NCI-H774 (cell line): ENCODE measurements at places on chromosomes 2 and 18.
A peak's percentile ranks its signal among the peaks of the same experiment; 100 is the strongest.

DNA sequence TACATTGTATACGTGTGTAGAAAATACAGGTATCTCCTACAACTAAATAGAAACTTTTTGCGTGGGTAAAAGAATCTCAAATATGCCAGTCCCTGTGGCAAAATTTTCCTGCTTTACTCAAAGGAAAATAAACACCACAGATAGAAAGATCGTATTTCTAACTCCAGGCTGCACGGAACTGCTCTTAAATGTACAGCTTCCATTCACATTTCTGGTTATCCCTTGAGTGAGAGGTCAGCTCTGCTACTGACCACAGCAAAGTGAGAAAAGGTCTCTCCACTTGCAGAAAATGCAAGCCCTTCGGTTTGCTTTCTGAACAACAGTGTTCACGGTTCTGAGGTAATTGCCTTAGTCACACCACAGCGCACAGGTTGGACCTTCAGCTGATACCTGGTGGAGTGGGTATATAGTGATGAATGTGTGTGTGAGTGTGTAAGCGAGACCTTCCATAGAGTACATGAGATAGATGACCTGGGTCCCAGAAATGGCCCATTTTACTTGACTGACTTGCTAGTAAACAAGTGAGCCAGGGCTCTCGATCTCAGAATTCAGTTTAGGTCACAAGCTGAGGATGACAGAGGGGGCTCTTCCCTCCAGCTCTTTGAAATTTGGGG lies 52.1 kb downstream of the ALPK2 start:
- DNase-seq, result no peak

DNA sequence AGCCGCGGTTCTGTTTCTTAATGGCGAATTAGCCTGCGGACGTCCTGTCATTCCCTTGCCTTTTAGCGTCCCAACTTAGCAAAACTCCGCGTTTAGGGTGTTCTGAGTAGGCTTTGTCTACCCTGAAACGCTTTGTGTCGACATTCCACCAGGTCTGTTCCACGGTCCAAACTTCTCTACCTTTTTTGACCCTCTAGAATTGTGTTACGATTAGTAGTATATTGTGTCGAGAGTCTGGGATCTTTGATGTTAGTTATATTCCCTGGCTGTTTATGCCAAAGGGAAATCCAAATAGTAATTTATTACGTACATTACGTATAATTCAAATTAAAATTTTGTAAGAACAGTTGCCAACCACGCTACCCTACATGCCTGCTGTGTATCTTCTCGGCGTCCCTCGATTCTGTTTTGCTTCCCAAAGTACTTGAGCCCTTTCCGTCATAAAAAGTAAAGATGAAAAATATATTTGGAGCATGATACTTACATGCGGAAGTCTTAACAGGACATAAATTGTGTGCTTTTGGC lies 495 bp upstream of the TTC32 start:
- DNase-seq, result no peak

- DNase-seq, result peak; percentile 46
Measured at GRCh38 chr2:129877289-129877741, 102.2 kb upstream of the RAB6C start.

DNA sequence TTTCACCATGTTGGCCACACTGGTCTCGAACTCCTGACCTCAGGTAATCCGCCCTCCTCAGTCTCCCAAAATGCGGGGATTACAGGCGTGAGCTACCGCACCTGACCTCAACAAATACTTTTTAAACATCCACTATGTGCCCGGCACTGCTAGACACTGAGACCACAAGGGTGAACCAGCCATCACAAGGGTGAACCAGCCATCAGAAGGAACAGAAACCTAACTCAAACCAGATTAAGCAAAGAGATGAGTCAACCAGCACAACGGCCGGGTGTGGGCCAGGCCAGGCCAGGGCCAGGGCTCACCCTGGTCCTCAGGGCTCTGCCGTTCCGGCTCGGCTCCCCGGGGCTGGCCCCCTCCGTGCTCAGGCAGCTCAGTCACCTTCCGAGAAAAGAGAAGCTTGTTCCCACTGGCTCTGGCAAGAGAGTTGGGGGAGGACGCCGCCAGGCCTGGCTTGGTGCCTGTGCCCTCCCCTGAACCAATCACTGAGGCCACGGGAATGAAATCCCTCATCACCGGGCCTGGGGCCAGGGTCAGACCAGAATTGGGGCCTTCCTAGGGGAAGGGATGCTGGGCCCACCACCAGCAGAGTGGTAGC lies 4.4 kb downstream of the TEX44 start:
- no peak for DNase-seq

DNA sequence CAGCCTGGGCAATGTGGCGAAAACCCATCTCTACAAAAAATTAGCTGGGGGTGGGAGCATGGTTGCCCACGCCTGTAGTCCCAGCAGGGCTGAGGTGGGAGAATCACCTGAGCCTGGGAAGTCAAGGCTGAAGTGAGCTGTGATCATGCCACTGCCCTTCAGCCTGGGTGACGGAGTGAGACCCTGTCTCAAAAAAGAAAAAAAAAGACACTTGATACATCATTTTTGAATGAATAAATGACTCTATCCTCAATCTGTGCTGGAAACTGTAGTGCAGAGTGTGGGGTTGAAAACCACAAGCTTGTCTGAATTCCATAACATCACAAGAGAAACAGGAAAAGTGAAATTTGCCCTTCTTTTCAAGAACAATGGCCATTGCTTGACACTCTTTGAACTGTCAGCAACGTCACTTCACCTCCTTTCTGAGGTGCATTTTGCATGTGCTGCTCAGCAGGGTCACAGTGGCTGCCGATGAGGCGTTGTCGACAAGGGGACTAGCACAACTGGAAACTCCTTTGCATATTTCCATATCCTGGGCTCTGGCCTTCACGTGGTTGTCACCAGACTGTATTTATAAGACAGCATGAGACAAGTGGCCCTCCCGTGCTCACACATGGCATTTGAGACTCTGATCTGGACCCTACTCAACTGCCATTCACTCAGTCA lies 54.2 kb downstream of the DDX1 start:
- no peak for DNase-seq

GRCh38 chr18:72452328-72452727 lies 91.8 kb downstream of the CBLN2 start:
- DNase-seq, result no peak

- DNase-seq, result no peak
Measured at GRCh38 chr2:179745635-179746256, 115.7 kb downstream of the ZNF385B start.

GRCh38 chr2:20555954-20556353 lies 94.9 kb downstream of the HS1BP3 start:
- no peak for DNase-seq

DNA sequence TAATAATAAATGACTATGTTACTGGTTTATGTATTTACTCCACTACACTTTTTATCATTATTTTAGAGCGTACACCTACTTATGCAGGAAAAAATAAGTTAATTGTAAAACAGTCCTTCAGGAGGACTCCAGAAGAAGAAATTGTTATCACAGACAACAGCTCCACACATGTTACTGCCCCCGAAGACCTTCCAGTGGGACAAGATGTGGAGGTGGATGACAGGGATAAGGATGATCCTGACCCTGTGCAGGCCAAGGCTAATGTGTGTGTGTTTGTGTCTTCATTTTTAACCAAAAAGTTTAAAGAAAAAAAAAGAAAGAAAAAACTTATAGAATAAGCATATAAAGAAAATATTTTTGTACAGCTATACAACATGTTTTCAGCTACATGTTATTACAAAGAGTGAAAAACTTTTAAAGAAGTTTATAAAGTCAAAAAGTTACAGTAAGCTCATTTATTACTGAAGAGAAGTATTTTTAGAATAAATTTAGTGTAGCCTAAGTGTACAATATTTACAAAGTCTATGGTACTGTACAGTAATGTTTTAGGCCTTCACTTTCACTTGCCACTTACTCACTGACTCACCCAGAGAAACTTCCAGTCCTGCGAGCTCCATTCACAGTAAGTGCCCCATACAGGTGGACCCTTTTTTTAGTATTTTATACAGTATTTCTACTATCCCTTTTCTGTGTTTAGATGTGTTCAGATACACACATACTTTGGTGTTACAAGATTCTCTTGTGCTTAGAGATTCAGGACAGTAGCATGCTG lies 7.5 kb downstream of the TGFBRAP1 start:
- no peak for DNase-seq

DNA sequence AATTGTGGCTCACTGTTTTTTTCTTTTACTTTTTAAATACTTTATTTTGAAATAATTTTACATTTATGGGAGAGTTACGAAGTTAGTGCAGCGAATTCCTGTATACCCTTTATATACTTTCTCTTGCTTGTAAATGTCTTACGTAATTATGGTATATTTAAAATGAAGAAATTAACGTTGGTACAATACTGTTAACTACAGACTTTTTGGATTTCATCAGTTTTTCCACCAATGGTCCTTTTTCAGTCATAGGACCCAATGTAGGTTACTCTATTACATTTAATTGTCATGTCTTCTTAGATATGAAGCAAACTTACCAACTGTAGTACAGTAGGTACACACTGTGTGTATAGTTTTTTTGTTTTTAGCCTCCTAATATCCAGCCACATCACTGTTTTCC lies 76.3 kb downstream of the BOLA3 start:
- no peak for DNase-seq

GRCh38 chr2:168976034-168976654 lies 55.0 kb downstream of the ABCB11 start:
- no peak for DNase-seq

GRCh38 chr18:79406708-79407107 lies 11.0 kb downstream of the NFATC1 start:
- no peak for DNase-seq

- no peak for DNase-seq
Measured at GRCh38 chr2:164371916-164372315, 249.4 kb downstream of the GRB14 start.

DNA sequence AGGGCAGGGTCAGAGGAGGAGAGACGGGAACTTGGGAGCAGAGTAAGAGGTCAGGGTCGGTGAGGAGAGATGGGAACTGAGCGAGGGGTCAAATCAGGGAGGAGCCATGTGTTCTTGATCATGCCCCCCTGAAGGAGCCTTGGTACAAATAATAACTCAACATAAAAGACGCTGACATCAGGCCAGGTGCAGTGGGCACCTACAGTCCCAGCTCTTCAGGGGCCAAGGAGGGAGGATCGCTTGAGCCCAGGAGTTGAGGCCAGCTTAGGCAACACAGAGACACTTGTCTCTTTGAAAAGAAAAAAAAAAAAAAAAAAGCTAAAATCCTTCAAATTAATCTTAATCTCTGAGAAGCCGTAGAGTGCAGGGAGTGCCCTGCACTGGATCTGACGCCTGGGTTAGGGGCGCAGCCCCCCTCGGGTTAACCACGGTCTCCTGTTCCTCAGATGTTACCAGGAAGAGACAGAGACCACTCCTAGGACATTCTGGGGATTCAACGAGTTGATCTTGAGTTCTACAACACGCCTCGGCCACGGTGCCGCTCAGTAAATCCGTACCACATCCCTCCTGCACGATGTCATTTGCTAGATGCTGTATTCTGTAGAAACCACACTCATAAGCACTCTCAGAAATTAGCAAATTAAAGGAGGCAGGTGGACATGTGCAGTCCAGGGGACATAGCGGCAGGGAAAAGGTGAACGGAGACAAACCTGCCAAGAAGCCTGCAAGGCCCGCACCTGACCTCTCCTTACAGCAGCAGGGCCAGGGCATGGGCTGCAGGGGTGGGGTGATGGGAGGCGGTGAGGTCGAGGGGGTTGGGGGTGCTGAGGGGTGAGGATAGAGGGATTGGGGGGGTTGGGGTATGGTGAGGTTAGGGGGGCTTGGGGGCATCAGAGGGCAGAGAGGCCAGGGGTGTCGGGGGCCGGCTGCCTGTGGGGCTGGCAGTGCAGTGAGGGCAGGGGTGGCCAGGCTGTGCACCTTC lies 29.2 kb downstream of the SLC66A2 start:
- no peak for DNase-seq

DNA sequence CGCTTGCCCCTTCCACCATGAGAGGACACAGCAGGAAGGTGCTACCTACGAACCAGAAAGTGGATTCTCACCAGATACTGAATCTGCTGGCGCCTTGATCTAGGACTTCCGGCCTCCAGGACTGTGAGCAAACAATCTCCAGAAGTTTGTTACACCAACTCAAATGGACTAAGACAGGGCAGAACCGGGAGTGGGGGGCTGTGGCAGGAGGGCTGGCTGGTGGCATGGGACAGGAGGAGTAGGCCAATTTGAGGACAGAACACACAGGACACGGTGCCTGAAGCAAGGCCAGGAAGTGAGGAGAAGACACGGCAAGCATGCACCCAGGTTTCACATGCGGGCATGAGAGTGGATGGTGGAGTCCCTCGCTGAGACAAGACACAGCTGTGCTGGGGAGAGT lies 40.1 kb downstream of the CRACDL start:
- DNase-seq, result no peak

DNA sequence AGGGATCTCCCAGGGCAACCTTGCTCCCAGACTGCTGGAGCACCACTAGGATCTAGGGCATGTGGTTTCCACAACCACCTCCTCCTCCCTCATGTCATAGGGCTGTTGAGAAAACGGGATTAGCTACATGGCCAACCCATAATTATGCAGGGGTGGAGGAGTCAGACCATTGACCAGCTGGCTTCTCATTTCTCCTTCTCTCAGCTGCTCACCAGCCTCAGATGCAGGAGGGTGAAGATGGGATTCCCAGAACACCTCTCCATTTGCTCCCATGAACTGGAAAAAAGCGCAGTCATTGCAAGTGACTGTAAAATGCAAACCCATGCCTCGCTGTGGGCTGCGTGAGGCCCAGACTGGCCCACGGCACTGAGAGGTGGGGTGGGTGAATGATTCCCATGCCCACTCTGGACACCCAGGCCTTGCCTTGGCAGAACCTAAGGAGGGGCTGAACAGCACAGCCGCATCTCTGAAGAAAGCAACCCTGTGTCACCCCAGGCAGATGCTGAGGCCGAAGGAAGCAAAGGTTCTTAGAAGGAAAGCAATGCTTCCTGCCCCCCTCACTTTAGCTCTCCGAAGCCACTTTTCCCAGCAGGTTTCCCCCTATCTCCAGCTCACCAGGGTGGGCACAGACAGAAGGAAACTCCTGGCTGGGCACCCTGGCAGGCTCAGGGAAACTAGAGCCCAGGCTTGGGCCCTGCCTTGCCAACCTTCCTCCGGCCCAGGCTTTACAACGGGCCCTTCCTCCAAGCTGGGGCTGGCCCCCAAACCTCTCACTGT lies 69.6 kb upstream of the RTN4 start:
- no peak for DNase-seq
